ENCODE measurements at places on chromosomes 7 and 10.

DNA sequence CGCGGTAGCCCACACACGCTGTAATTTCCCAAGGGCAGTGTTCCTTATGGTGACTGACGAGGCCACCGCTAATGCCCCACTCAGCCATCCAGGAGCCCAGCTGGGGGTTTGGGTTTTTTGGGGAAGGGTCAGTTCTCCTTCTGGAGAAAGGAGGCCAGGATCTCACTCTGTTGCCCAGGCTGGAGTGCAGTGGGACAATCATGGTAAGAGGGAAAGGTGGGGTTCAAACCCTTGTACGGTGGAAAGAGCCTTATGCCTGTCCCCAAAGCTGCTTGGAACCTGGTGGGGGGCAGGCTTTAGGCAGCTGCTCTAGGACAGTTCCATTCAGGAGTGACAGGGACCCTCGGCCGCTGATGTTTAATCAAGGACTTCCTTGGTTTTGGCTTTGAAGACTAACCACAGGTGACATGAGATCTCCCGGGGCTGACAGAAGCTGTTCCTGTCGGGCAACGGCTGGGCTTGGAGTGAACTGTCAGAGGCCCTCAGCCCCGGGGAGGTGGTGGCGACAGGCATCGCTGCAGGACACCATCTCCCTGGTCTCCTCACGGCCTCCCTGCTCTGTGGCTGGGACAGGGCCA is 84.5 kb downstream of the CARD11 start:
- DNase-seq = no peak

DNA sequence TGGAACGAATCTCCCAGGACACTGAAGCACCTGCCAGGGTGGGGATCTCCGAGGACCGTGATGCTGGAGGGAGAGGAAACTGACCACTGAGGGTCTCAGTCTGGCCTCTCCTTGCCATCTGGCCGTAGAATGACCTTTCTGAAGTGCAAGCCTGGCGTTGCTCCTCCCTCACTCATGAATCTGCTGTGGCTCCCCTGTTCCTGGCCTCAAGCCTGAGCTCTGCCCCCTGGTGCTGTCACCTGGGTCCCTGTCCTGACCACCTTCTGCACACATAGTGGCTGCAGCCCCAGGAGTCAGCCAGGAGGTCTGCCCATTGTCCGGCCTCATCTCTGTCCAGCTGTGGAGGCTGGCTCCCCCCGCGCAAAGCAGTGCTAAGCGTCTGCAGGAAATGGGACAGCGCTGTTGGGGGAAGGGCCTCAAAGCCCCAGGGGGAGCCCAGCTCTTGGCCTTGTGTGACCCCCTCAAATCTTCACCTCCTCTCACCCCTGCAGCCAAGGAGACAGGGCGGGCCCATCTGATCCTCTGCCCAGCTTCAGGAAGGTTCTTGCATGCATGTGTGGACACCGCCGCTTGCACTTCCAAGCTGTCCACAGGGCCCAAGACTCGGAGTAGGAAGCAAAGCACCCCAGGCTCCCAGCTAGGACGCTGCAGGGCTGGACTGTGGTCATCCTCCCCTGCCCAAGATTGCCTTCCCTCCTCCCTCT is 65.7 kb downstream of the MYL10 start:
- DNase-seq = no peak

DNA sequence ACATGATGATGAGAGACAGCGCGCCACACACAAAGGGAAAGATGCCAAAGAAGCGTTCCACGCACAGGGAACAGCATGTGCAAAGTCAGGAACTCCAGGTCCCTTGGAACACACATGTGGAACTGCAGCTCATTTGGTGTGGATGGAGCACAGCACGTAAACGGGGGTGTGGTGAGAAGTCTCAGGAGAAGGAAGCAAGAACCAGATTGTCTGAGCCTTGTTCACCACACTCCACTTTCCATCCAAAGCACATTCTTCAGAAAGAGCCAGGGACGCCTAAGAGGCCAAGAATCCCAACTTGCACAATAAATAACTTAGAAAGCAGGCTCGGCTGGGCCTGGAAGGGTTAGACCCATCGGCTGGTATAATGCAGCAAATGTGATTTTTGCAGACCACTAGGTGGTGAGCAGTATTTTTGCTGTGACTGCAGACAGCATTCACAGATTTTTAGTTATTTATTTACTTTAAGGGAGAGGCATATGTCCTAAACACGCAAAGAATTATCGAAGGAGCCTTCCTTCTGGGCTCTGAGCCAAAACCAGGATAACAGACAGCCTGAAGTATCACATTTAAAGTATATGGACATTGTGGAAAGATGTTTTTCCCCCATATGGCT is 27.9 kb upstream of the ASCC1 start:
- DNase-seq = peak; percentile 19

- no peak for DNase-seq
Measured at GRCh38 chr7:26321435-26321834, 29.8 kb downstream of the SNX10 start.

DNA sequence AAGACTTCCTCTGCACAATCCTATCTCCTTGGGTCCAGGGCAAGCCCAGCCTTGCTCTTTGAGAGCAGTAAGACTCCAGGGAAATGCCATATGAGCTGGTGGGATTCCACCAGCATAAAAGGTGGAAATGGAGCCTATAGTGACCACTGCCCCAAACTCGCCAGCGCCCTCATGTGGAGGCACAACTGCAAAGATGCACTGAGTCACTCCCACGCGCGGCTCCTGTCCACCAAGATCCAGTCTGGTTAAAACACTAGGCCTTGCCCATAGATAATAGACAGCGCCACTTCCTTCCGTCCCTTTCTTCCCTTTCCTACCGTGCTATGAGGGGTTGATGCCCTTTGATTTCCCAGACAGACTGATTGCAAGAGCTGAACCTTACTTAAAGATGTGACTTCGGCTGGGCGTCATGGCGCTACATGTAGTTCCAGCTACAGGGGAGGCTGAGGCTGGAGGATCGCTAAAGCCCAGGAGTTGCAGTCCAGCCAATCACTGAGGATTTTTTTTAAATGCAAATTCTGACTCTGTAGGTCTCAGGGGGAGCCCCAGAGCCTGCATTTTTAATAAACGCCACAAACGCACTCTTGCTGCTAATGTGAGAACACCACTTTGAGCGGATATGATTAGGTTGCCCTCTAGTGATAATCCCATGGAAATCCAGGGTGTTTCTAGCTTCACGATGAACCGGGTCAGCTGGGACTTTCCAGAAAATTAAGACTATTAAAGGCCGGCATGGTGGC is 136.5 kb downstream of the EPC1 start:
- peak; percentile 45 for DNase-seq

DNA sequence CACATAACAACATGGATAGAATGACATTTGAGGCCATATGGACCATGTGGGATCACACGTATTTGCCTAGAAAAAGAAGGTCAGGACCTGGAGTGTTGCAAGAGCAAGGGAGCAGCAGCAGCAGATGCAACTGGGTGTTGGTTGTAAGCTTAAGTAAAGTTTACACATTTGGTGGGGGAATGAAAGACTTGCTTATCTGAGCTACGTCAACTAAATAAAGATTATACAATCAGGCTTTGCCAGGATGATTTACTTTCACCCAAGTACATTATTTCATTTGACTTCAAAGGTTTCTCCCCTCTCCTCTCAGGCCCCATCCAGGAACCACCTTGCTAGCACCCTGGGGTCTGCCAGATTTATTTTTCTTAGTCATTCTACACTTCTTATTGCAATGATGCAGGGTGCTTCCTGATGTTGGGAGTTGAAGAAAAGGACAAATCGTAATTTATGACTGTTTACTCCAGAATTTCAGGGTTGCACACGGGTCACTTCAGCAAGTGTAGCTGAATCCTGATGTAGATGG is 591.9 kb upstream of the IGFBP3 start:
- DNase-seq = no peak

DNA sequence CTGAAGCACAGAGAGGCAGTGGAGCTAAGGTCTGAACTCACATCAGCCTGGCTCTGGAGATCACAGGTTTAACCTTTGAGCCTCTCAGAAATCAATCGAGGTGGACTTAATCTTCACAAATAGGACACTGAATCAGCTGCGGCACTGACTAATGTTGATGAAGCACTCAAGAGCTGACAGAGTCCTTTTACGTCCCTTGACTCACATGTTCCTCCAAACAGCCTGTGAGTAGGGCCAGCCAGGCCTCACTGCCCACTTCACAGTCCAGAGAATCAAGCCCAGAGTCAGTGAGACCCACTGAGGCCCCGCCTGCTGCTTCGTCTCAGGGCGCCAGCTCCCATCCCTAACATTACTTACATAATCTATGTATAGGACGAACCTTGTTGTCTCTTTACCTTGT is 63.1 kb downstream of the TNS3 start:
- no peak for DNase-seq

- no peak for DNase-seq
Measured at GRCh38 chr10:107728807-107729206, 564.3 kb upstream of the SORCS1 start.

DNA sequence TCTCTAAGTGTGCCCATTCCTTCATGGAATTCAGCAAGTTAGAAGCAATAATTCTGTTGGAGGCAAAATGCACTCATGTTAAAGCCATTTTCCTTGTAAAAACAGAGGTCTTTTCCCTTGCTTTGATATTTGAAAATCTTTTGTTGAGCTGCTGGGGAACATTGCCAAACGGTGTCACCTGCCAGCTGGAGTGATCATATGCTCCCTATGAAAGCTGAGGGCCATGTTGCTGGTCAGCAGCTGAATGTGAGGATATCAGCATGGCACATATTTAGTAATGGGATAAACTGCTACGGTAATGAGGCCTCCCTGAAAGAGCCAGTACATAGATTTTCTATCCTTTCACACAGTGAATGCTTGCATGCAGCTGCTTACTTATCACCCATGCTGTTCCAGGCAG is 224.3 kb downstream of the THSD7A start:
- no peak for DNase-seq

DNA sequence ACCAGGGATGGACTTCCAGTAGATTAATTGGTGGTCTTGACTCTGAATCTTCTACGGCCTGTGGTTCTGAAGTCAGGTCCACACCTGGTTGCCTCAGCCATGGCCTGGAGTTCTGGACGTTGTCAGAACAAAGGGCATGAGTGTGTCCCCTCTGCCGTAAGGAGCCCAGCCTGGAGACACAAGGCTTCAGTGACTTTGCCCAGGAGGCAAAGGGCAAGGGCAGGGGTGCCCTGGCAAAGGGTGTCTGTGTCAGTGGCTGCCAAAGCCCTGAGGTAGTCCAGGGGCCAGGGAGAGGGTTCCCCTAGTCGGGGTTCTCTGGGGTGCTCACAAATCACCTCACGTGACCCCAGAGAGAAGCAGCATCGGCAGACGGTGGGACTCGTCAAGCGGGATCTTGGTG is 273.2 kb upstream of the ZNF32 start:
- DNase-seq = no peak

GRCh38 chr7:150946421-150947240 is 31.5 kb downstream of the KCNH2 start:
- no peak for DNase-seq

DNA sequence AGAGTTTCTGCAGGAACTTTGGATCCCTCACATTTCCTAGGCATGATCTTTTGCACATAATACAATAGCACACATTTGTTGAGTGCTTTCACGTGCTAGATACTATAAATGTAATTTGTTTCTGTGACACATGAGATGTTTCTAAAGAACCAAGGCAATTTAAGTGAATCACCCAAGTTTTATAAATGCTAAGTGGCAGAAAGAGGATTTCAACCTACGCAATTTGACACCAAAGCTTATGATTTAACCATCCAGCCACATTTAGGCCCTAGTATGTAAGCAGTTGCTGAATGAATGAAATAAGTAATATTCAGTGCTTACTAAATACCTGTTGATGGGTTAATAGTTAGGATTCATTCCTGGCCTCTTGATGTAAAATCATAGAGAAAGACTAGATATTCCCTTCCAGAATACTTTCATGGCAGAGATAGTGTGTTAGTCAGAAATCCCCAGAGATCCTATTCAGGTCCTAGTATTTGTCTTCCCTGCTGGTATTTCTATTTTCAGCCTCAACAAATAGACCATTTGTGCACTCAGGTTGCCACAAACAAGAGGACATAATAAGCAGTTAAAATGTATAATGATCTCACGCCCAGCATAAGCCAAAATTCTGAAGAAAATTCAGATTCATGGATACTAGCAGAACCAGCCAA is 572.6 kb downstream of the IPMK start:
- no peak for DNase-seq

GRCh38 chr10:100886521-100886920 is 26.2 kb upstream of the SLF2 start:
- DNase-seq = no peak

DNA sequence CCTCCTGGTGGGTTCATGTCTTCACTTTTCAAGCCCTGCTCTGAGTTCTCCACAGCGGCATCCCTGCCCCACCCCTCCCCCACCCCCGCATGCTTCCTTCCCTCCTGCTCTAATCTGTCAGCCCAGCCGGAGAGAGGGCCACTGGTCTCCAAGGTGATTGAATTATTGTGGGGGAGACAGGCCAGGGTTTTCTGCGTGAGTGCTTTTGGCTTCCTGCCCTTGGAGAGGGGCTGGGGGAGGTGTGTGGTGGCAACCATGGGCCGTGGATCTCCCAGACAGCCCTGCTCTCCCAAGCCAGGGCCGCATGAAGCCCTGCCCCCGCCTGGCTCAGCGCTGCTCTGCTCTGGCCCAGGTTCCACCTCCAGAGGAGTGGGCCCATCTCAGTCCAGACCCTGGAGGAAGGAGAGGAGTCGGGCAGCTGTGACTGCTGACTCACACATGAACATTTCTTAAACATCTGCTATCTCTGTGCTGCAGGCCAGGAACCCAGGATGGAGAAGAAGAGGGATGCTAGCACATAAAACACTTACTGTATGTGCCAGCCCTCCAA is 109.9 kb downstream of the ZMIZ1 start:
- peak; percentile 60 for DNase-seq

DNA sequence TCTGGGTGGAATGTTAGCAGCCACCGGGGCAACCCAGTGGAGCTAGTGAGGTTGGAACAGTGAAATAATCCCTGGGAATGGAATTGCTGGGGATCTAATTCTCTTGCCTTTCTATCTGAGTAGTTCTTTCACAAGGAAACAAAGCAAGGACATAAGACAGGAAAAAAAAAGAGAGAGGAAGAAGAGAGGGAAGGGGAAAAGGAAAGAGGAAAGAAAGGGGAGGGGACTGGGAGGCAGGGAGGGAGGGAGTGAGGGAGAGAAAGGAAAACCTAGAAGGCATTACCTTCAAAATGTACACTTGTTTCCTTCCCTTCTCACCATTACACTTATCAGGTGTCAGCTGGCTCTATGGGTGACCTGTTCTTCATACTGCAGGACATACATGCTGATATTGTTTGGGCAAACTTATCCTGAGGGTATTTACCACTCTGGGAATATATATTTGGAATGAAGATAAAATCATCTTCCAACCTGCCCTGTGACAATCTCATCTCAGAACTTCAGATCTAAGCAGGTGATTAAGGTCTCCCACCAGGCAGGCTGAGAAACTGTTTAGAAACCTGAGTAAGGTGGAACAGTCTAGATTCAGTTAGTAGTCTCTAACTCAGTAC is 50.0 kb upstream of the KCNIP2 start:
- no peak for DNase-seq

DNA sequence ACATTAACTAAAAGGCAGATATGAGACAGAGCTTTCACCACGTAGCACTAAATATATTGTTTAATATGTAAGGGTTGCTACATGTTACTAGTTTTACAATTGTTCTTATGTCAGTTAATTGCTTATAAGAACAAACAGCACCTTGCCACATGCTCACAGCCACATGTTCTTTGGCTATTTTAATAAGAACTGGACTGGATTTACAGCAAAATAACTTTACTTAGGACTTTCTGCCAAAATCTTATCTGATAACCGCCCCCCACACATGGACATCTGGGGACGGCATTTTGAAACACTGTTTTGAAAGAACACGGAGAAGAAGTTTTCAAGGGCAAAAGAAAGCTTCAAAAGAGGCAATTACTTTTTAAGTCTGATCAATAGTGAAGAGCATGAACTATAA is 45.3 kb downstream of the JAZF1 start:
- no peak for DNase-seq

All from HAP-1 (cell line).